Endothelial cell (in vitro differentiated cells): ENCODE measurements at places on chromosomes 3 and 15. TPM values are rescaled to one million over a fixed set of nuclear protein-coding genes. Genes with fewer than 3 reads are reported as not detected.

ERICH6 gene
- total RNA-seq: 0.31 TPM

DNAH12 gene
- 0.85 TPM for total RNA-seq

CYP1A2 gene
- not detected for total RNA-seq

PTX3 gene
- total RNA-seq: 0.13 TPM

CD86 gene
- not detected for total RNA-seq

SELENOT gene
- total RNA-seq: 73.6 TPM

GAP43 gene
- total RNA-seq: 16.1 TPM

ATP10A gene
- 0.13 TPM for total RNA-seq

LRTM1 gene
- total RNA-seq: not detected
